Activated T-cell treated with anti-CD3 and anti-CD28 coated beads for 1 hour (primary cell): ENCODE measurements at places on chromosomes 12 and 14.

- no peak for DNase-seq
These were observed 1669.3 kb upstream of the FLRT2 start for GRCh38 chr14:83860631-83861155.

- no peak for DNase-seq
These were observed 172.5 kb downstream of the GXYLT1 start for GRCh38 chr12:41972196-41972595.

- no peak for DNase-seq
These were observed 1.9 kb downstream of the SLC6A15 start for GRCh38 chr12:84910549-84911241.

- no peak for DNase-seq
These were observed 43.6 kb downstream of the FGD6 start for GRCh38 chr12:95173392-95174251.

DNA sequence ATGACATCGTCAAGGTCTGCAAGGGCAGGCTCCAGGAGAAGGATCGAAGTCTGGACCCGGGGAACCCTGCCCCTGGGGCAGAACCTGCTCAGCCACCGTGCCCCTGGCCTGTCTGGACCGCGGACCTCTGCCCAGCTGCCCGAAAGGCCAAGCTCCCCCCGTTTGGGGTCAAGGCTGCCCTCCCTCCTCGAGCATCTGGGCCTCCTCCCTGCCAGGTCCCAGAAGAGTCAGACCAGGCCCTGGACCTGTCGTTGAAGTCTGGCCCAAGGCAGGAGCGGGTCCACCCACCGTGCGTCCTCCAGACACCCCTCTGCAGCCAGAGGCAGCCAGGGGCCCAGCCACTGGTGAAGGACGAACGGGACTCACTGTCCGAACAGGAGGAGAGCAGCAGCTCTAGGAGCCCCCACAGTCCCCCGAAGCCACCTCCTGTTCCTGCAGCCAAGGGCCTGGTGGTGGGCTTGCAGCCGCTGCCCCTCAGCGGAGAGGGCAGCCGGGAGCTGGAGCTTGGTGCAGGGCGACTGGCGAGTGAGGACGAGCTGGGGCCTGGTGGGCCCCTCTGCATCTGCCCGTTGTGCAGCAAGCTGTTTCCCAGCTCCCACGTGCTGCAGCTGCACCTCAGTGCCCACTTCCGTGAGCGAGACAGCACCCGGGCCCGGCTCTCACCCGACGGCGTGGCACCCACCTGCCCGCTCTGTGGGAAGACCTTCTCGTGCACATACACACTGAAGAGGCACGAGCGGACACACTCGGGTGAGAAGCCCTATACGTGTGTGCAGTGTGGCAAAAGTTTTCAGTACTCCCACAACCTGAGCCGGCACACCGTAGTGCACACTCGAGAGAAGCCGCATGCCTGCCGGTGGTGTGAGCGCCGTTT, 856 bp downstream of the ZBTB42 start:
- DNase-seq: no peak

- DNase-seq: no peak
These were observed 22.3 kb upstream of the MED13L start for GRCh38 chr12:116299665-116300328.

DNA sequence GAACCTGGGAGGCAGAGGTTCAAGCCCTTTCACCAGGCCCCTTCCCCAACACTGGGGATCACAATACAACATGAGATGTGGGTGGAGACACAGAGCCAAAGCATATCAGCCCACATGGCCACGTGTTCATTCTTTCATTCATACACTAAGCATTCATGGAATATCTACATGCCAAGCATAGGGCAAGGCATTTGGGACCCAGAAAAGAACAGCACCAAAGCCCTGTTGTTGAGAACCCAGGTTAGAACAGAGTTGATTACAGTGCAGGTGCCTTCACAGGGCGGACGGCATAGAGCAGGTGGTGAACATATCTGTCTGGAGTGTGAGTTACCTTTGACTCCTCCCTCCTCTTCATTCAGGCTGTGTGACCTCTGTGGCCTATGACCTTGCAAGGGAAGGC, 159.4 kb upstream of the GSC start:
- DNase-seq: no peak

DNA sequence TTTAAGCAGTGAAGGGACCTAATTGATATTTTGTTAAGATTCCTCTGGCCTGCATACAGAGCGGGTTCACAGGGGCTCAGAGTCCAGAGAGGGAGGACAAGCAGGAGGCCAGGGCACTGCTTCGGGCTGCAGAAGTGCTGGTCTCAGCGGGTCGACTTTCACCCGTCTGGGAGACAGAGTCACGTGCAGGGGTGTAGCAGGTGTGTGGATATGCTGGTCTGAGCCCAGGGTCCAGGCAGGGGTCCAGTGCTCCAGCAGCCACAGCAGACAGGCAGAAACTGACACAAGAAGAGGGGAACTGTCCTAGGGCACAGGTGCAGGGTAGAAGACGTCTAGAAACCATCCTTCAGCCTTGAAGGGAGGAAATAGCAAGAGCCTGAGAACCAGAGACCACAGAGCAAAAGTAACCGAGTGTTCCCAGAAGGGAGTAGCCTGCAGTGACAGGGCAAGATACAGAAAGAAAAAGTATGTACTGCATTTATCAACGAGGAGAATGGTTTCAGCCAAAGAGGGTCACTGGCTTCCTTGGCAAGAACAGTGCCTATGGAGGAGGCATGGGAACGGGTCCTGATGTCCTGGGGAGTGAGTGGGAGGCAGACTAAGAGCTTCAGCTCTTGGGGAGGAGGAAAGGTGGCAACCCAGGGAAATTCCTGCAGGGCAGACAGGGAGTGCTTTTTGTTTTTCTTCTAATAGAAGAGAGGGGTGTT, 28.7 kb downstream of the FBXO21 start:
- no peak for DNase-seq

- DNase-seq: no peak
These were observed 86.0 kb upstream of the BCL11B start for GRCh38 chr14:99357916-99358390.

- no peak for DNase-seq
These were observed 379.1 kb downstream of the GALC start for GRCh38 chr14:87613881-87614280.

GRCh38 chr12:10142976-10143589, 13.1 kb upstream of the CLEC7A start:
- DNase-seq: no peak

DNA sequence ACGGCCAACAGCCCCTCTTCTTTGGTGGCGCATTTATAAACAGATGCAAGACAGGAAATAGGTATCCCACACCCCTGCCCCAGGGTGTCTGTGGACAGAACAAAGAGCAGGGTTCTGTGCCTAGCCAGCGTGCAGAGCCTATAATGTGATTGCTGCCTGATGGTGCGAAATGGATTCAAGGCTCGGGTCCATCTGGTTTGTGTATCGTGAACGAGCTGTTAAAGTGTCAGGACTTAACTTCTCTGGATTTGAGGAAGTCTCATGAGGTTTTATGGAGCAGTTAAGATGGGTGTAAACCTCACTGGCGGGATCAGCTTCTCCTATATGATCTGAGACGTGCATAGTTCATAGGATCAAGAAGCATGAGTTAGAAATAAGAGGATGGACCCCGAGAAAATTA, 388.7 kb upstream of the TBX3 start:
- no peak for DNase-seq

DNA sequence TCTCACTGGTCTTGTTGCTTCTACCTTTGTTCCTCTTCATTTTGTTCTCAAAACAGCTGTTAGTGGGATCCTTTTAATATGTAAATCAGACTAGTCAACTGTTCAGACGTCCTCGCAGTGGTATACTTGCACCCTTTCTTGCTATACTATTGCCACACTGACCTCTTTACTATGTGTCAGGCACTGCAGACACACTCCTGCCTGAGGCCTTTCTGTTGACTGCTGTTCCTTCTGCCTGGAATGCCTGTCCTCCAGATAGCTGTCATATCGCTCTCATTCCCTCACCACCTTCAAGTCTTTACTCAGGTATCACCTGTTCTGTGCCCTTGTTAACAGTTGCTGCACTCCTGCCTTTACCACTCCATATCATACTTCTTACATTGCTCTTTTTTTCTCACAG, 90.0 kb upstream of the TMEM263 start:
- no peak for DNase-seq

GRCh38 chr12:102063069-102063468, 1.3 kb upstream of the WASHC3 start:
- DNase-seq: no peak

DNA sequence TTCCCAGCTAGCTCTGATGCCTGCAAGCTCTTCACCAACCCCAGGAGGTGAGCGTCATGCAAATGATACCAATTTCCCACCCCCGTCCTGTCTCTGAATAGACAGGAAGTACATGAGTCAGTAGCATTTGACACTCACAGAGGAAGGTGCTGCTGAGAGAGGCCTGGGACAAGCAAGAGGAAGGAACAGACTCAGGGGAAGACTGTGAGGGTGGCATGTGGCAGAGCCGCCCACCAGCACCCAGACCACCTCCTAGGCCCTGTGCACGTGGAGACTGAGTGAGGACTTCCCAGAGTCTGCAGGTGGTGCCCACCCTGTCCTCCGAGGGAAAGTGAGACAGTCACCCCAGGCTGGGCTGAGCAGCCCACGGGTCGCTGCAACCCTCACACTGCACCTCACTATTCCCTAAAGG, 199.5 kb upstream of the SFSWAP start:
- DNase-seq: peak; percentile 19

GRCh38 chr12:67981287-67982162, 7.7 kb upstream of the IFNG-AS1 start:
- no peak for DNase-seq

GRCh38 chr12:110182281-110182680, 58.1 kb downstream of the IFT81 start:
- no peak for DNase-seq

DNA sequence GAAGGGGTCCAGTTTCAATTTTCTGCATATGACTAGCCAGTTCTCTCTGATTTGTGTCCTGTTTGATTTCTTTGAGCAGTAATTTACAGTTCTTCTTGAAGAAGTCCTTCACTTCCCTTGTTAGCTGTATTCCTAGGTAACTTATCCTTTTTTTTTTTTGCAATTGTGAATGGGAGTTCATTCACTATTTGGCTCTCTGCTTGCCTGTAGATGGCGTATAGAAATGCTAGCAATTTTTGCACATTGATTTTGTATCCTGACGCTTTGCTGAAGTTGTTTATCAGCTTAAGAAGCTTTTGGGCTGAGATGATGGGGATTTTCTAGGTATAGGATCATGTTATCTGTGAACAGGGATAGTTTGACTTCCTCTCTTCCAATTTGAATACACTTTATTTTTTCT, 77.6 kb upstream of the NID2 start:
- DNase-seq: no peak

- no peak for DNase-seq
These were observed 5.2 kb upstream of the NRDE2 start for GRCh38 chr14:90336985-90337384.

DNA sequence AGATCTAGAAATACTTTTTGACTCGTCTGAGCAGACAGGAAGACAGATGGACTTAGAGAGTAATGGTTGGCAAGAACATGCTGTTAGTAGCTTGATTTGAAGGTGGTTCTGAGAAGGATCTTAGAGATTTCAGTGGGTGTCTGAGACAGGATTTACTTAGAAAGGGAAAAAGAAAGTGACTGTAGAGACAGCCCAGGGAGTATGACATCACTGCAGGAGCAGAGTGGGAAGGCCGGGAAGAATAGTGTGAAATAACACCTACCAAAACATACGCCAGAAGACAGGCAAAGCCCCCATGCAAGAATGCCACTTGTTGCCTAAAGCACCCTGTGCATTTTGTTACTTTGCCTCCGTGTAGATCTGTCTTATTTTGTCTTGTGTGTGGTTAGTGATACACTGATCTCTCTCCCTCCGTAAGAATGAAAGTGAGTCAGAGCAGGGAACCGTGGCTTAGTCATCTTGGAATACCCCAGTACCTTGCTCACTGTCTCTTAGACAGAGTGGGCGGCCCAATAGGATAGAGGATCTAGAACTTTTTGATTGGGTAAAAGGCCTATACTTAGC, 161.3 kb upstream of the IFNG-AS1 start:
- DNase-seq: no peak

- no peak for DNase-seq
These were observed 30.8 kb downstream of the SRRM4 start for GRCh38 chr12:119012179-119012578.

DNA sequence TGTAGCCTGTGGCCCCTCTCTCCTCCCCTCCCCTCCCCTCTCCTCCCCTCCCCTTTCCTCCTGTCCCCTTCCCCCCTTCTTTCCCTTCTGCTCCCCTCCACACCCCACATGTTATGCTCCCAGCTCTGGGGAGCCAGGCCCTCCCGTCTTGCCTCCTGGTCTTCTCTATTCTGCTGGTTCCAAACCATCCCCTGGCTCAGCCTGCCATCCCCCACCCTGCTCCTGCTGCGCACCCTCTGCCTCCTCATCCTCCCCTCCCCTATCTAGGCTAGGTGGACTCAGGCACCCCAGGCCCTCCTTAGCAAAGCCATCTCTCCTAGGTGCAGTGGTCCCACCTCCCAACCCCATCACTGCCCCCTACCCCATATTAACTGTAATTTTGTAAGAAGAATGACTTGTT, 99.5 kb downstream of the CALM1 start:
- no peak for DNase-seq

- DNase-seq: no peak
These were observed 21.4 kb downstream of the KLRF2 start for GRCh38 chr12:9902539-9903228.

GRCh38 chr12:54734196-54734950, 86.2 kb upstream of the DCD start:
- DNase-seq: no peak

DNA sequence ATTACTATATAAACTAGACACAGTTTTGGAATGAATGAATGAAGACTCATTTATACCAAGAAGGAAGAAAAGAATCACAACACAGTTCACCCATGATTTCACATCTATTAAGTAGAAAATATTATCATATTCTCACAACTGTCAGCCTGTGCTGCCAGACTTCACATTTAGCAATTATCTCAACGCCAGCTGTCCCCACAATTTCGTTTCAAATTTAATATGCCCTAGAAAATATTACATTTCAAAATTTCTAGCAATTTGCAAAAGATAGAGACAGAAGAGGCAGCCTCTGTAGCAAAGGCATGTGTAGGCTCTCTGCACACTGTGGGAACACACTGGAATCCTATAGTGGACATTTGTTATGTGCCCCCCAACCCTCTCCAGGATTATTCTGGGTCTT, 83.6 kb downstream of the ANKS1B start:
- no peak for DNase-seq

DNA sequence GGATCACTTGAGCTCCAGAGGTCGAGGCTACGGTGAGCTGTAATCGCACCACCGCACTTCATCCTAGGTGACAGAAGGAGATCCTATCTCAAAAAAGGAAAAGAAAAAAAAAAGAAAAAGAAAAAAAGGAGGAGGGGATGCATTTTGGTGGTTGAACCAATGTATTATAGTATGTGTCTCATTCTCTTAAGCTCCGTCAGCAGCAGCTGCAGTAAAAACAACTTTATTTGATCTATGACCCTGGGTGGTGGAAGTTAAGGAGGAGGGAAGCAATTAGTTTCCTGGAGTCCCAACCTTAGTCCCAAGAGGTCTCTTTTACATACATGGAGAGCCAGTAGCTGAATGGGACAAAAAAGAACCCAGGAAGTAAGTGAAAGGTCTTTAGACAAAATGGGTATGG, 26.8 kb upstream of the APOF start:
- DNase-seq: no peak
